ENCODE measurements at places on chromosomes 6 and 20.
A peak's percentile ranks its signal among the peaks of the same experiment; 100 is the strongest.

- no peak for DNase-seq
These were observed 76.8 kb downstream of the REV3L start for GRCh38 chr6:111406200-111406721.

GRCh38 chr6:68615938-68616337 lies 19.1 kb upstream of the ADGRB3 start:
- DNase-seq: no peak

GRCh38 chr6:35311390-35312075 lies 13.9 kb downstream of the DEF6 start:
- DNase-seq: no peak

DNA sequence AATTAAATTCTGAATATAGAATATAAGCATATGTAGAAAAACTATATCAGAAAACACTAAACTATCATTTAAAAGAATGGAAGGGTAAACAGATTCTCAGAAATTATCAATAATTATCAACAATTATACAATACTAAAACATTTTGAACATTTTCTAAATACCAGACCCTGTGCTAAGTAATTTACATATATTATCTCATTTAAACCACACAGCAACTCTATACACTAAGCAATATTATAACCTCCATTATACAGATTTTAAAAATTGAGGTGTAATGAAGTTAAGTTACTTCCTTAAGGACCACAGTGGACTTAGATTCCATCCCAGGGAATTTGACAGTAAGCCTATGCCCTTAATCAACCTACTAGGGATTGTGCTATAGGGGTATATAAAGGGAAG lies 33.3 kb downstream of the DTNBP1 start:
- DNase-seq: no peak

GRCh38 chr20:42111349-42111748 lies 493.2 kb upstream of the CHD6 start:
- no peak for DNase-seq

DNA sequence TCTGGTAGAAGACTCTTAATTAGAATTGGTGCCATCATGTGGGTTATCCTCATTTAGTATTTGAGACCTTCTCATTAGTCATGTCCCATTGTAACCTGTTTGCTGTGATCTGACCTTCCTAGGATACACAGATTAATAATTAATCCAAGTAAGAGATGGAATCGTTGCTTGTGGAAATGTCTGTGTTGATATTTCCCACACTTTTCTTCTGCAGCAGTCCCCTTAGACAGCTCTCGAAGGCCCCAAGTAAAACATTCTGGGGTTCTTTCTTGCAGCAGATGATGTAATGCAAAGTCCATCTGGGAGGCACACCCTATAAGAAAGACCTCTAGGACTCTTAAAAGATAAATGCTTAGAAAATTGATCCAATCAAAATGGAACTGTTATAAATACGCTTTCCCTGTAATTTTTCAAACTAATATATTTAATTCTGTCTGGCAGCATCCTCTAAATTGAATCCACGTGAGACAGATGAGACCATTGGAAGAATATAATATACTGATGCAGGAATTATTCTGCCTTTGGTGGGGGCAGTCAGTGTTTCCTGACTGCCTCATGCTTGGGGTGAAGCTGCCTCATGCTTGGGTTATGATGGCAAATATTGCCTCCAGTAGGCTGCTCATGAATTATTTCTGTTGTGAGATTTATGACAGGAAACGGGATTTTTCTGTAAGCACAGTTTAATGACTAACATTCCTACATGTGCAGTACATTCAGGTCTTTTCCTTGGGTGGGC lies 54.5 kb upstream of the ARMC2 start:
- no peak for DNase-seq

DNA sequence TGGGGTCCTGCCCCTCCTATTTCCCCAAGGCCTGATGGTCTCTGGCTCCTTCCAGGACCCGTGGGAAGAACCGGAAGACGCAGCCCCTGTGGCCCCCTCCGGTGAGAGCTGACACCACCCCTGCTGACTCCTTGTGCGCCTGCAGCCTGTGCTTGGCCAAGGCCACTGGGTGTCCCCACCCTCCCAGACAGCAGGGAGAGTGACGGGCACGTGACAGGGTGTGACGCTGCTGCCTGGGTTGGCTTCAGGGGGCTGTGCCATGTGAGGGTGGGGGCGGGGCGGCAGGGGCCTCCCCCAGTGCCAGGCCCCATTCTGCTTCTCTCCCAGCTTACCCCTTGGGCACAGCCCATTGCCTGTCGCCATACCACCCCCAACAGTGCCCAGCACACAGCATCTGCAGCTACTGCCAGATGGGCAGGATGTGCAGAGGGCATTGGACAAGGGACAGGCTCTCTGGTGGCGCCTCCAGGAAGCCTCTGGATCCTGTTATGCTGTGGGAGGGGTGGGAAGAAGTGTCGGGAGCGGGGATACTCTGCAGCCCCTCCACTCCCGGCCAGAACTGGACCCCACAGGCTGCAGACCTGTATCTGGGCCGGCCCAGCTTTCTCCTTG lies 2.9 kb downstream of the BIRC7 start:
- DNase-seq: no peak

- DNase-seq: peak; percentile 48
These were observed 32.4 kb upstream of the FAM184A start for GRCh38 chr6:119110601-119111548.

GRCh38 chr20:5181958-5182357 lies 55.1 kb downstream of the CDS2 start:
- no peak for DNase-seq

- no peak for DNase-seq
These were observed 19.7 kb upstream of the SPAG4 start for GRCh38 chr20:35595901-35596300.

DNA sequence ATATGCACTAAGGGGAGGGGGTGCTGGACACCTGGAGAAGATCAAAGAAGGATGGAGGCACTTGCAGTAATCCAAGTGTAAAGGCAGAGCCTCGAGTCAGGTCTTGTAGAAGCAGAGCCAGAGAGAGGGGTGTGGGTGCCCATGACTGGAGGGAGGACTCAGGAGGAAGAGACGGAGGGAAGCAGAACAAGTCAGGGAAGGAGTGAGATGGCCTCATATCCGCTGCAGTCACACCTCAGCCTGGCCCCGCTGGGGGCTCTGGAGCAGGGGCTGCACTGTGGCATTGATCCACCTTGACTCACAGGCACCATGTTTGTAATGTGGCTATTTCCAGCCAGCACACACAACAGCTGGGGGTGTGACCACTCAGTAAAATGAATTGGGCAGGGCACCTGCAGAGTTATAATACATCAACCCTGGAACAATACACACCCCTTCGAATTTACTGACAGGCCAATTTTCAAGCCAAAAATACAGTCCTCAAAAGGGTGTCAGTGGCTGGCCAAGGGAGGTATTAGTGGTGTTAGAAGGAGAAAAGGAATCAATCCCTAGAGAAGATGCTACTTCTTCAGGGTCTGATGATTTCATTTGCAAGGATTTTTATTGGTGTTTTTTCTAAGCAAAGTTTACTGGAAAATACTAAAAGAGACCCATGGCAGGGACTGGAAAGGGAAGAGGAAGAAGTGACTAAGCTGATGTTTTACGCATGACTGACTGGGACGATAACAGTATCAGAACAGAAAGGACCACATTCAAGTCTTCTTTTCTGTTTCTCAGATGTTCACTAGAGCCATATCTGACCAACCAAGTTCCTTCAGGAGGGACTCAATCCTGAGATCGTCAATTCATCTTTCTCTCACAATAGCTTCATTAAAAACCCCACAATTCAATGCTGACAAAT lies 18.9 kb upstream of the NXT1 start:
- no peak for DNase-seq

GRCh38 chr6:169555971-169556617 lies 145.7 kb downstream of the WDR27 start:
- no peak for DNase-seq

DNA sequence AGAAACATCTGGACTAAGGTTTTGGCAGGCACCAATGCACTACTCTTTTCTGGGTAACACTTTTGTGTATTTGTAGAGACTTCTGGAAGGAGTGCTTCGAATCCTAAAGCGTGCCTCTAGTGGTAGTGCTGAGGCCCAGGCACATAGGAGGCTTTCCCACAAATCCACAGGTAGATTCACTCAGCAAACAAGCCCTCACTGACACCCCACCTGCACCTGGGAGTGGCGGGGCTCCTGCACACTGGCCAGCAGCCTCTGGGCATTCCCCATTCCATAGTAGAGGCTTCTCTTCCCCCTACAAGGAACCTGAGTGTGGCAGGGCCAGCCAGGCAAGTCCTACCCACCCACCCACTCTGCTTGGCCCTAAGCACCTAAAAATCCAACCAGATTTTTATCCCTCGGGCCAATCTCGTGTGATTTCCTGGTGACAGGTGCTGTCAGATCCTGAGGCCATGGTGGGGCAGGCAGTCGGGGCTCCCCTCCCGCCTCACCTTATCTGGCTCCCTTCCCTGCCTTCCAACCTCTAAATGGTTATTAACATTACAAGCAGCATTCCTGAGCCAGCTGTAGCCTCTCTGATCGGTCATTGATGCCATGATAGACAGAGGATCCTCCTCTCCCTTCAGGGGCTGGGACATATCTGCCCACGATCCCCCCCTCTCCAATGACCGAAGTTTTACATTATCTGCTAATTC lies 82.4 kb downstream of the SLC2A10 start:
- DNase-seq: no peak

- DNase-seq: no peak
These were observed 54.3 kb upstream of the PTPN1 start for GRCh38 chr20:50455656-50456451.

- DNase-seq: peak; percentile 87
These were observed 504 bp downstream of the VPS16 start for GRCh38 chr20:2840967-2841531.

DNA sequence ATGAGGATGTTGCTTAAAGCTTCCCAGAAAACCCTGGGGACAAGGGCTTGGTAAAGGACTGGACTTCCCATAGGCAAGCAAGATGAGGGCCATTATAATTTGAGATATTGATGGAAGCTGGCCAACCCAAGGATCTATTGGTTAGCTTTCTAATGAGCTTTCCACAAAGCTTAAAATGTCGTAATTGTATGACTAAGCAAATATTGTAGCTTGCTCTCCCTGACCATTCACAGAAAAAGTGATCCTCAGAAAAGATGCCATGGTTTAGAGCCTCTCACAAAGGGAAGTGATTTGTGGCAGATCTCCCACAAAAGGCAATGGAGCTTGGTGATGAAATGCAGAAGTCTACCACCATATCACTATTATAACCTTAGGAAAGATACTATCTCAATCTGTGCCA lies 13.6 kb downstream of the IL17F start:
- DNase-seq: no peak

DNA sequence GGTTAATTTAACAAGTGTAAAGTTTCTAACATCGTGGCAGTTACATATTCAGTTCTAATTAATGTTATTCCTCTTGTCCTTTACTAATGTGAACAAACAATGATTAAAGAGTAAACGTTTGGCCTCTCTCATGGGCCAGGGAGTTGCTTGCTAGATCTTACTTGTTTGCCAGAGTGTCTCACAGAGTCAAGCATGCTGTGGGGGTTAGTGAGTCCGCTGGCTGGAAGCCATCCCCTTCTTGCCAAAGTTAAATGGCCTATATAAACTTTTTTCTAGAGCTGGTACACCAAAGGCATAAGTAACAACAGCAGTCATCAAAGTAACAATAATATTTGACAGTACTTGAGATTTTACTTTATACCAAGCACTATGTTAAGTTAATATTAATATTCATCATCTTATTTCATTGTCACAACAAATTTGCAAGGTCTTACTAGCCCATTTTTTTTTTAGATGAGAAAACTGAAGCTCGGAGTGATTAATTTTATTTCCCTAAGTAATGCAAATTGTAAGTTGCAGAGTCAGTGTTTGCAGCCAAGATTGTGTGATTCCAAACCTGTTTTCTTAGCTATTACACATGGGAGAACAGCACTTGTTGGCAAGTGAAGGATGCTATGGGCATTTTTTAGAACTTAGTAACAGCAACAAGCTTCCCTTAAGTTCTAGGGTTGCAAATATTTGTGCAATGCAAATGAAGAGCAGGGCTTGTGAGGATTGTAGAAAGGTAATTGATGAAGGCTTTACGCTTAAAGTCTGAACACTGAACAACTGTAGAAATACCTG lies 224.5 kb downstream of the RFPL4B start:
- DNase-seq: no peak
